ENCODE measurements at places on chromosomes 7 and 10.

DNA sequence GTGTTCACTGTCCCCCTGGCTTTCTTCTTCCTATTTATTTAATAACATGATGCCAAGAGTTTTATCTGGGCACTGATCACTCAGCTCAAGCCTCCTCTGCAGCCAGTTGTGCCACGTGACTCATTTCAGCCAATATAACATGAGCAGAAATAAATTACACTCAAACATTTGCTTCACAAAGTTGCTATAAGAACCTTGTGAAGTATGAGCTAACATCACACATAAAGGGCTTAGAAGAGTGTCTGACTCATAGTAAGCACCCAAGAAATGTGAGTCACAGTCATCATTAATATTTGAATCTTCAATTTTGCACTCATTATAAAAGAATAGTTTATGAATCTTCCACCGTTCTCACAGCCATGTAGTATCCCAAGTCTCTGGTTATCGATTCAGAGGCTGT, 414.6 kb upstream of the NPVF start:
- no peak for DNase-seq

DNA sequence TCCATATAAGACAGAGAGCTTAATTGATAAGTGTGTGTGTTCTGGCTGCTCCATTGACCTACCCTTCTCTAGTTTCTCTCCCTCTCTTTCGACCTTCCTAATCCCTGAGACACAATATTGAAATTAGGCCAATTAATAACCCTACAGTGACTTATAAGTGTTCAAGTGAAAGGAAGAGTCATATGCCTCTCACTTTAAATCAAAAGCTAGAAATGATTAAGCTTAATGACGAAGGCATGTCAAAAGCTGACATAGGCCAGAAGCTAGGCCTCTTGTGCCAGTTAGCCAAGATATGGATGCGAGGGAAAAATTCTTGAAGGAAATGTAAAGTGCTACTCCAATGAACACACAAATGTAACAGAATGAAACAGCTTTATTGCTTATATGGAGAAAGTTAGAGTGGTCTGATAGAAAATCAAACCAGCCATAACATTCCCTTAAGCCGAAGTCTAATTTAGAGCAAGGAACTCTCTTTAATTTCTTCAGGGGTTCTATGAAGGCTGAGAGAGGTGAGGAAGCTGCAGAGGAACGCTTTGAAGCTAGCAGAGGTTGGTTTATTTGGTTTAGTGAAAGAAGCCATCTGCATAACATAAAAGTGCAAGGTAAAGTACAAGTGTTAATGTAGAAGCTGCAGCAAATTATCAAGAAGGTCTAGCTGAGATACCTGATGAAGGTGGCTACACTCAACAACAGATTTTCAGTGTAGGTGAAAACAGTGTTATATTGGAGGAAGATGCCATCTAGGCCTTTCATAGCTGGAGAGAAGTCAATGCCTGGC, 53.8 kb downstream of the ST7 start:
- DNase-seq = no peak

DNA sequence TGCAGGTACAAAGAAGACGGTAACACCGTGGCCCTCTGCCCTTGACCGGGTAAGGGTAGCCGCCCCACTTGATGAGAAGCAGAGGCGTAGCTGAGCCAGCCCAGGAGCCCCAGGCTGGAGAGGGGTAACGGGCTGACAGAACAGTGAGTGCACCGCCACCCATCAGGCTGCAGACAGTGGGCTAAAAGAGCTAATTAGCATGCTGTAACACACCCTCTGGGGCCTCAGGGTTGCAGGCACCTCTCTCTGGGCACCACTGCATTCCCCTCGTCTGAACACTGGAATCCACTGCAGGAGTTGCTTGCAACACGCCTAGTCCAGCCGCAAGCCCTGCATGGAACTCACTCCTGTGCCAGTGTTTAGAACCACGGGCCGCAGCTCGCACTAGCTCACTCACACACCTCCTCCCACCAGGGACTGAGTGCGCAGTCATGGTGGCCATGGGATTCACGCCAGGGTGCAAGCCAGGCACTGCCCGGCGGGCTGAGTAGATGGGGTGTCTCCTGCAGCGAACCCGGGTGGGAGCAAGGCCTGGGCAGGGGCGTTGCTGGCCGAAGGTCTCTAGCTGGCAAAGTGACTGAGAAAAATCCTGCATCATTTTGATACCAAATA, 36.1 kb downstream of the AGMO start:
- no peak for DNase-seq

- no peak for DNase-seq
Observed at GRCh38 chr10:21976739-21977138, 26.8 kb downstream of the DNAJC1 start.

DNA sequence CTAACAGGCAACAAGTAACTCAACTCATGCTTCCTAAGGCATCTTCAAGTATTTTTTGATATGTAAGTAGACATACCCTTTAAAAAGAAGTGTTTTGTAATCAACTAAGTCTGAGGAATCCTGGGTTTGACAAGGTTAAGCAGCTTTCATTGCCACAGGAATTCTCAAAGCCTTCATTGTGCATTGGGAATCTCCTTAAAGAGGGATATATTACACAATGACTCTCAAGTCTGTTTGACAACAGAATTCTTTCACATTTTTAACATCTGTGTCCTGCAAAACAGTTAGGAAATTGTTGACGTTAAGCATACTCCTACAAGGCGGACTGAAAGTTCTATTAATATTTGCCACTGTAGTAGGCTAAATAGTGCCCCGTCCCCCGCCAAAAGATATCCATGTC, 71.4 kb downstream of the SGMS1 start:
- DNase-seq = no peak

- DNase-seq = no peak
Observed at GRCh38 chr10:117504562-117504961, 38.0 kb upstream of the EMX2 start.

DNA sequence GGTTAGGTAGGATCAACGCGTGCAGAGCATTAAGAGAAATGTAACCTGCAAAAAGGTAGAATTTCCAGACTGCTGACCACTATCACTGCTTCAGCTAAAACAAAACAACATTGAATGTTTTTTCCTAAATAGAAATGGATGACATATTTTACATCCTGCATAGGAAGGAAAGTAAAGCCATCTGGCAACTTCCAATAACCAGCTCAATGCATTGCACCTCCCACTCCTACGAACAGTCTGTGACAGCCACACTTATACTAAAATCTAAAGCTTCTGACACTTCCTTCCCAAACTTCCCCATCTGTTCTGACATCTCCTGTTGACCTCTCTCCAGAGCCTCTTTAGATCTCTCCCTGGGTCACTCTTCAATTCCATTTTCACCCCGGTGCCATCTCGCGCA, 47.1 kb downstream of the NRCAM start:
- DNase-seq = no peak

GRCh38 chr10:125428054-125428453, 254.9 kb downstream of the TEX36 start:
- no peak for DNase-seq

- DNase-seq = no peak
Observed at GRCh38 chr7:144110272-144110671, 889 bp downstream of the OR2A2 start.

DNA sequence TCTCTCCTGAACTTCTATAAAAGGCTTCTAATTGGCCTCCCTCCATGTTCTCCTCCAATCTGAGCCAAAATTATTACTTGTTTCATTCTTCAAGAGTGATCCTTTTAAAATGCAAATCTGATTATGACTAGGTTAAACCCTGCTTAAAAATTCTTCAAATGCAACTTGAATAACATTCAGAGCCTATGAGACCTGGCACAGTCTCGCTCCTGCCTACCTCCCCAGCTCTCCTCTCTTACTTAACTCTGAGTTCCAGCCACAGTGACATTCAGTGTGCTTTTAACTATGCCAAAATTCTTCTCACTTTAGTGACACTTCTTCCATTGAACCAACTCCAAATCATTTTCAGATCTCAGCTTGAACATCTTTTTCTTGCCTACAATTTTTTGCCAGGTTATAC, 68.8 kb downstream of the TMEM168 start:
- no peak for DNase-seq

DNA sequence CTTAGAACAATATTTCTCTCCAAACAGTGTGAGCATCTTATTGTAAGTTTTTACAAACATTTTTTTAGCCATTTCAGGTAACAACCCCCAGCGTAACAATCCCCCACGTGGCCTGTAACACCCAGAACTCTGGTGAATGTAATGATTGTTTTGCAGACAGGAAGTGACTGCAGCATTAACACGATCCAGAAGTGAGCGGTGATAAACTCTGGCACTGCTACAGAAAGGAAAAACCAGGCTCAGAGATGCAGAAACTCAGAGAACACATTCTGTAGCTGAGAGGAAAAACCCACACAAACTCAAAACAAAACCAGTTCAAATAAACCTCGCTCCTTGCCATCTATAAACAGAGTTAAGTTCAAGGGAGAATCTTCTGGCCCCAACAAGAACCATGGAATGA, 285.7 kb downstream of the FGFR2 start:
- DNase-seq = no peak

DNA sequence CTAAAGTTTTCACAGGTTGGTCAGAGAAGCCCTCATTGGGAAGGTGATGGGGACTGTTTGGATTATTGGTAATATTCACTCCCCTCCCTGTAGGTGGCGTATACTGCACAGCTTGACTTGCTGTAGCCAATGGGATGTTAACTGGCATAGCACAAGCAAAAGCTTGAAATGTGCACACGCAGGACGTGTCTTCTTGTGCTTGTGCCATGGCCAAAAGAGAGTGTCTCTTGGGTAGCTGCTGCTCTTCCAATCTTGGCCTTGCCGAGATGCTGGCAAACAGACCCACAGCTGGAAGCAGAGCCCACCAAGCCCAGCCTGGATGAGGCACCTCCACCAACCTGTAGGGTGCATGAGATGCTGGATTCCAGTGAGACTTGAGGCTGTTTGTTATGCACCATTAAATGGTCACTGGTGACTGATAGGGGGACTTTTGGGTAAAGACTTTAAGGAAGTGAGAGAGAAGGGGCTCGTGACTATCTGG, 266.0 kb downstream of the GRID1 start:
- peak; percentile 5 for DNase-seq

- DNase-seq = no peak
Observed at GRCh38 chr7:105583061-105583460, 1.8 kb upstream of the EFCAB10 start.

DNA sequence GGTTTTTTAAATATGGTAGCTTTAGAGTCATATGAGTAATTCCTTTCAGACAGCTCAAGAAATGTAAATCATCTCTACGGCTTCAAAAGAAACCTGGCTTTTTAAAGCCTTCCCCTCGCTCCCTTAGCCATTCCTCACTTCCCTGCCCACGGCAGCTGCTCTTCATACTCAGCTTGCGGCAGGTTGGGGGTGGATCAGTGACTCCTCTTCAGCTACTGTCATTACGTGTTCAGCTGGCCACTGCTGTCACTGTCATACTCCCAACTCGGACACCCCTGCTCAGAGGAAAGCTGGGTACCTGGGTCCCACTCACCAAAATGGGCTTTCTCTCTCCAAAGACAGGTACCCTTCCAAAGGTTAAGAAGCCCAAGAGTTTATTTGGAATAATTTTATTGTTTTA, 6.6 kb downstream of the YWHAG start:
- DNase-seq = no peak

GRCh38 chr10:28558923-28559508, 26.1 kb downstream of the WAC start:
- no peak for DNase-seq

DNA sequence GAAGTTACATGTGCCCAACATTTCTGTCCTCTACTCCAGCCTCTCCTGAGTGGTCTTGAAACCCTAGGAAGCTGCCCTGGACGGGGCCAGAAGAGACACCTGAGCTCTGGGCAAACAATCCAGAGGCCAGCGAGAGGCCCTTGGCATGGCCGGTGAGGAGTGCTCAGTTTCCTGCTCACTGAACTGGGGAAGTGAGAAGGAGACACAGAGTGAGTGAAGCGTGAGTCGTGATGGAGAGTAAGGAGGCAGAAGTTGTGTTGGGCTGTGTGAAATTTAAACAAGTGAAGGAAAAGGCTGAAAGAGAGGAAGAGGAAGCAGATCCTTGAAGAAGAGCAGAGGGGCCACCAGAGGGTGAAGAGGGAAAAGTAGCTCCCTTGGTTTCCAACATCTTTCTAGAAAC, 73.2 kb downstream of the WNT2 start:
- no peak for DNase-seq

DNA sequence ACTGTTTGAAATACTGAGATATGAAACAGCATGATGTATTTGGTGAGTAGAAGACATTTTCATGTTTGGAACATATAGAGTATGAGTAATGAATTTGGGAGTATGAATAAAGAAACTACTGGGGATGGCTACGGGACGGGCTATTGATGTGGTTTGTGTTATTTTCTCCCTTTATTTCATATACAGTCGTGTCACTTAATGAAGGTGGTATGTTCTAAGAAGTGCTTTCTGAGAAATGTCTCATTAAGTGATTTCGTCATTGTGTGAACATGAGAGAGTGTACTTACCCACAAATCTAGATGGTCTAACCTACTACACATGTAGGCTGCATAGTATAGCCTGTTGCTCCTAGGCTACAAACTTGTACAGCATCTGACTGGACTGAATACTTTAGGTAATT, 106.3 kb downstream of the CCNY start:
- no peak for DNase-seq

- DNase-seq = no peak
Observed at GRCh38 chr7:15086862-15087261, 184.3 kb upstream of the DGKB start.

- no peak for DNase-seq
Observed at GRCh38 chr10:130637089-130637676, 501.0 kb downstream of the GLRX3 start.
